ENCODE measurements at places on chromosomes 3 and 15. TPM values are rescaled to one million over a fixed set of nuclear protein-coding genes. Genes with fewer than 3 reads are reported as not detected.

GRCh38 chr3:144055604-144056003, 84.0 kb downstream of the DIPK2A start:
- no peak for DNase-seq

DNA sequence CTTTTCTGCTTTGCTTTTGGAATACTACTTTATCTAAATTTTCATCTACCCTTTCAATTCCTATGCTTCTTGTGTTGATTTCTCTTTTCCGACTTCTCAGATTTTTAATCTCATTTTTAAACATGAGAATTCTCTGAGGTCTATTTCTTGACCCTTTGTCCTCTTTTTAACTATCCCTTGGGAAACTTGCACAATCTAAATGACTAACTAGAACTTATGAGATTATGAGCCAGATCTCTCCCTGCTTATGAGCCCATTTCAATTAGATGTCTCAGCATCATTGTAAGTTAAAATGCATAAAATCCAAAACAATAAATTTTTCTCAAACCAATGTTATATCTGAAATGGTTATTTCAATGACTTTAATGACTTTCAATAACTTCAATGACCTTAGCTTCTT, 296.9 kb upstream of the AGTR1 start:
- DNase-seq = no peak

DNA sequence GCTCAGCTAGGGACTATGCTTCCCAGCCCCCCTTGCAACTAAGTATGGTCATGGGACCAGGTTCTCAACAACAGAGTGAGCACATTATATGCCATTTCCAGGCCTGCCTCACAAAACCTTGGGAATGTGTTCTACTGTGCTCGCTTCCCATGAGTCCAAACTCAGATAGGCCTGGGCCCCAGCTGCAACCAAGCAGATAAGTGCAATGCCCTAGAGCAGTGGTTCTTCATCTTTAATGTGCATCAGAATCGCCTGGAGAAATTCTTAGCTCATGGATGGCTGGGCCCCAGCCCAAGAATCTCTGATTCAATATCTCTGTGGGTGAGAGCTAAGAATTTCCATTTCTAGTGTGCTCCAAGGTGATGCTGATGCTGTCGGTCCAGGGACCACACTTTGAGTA, 27.5 kb upstream of the TBC1D21 start:
- DNase-seq = no peak

GRCh38 chr15:100373120-100373896, 31.5 kb upstream of the ADAMTS17 start:
- DNase-seq = peak; percentile 50

Gene PCYT1A
- total RNA-seq = 79.7 TPM

All from right cardiac atrium (tissue), 5 donors.